Vein endothelial cell (primary cell): ENCODE measurements at places on chromosomes 3 and 15. TPM values are rescaled to one million over a fixed set of nuclear protein-coding genes. Genes with fewer than 3 reads are reported as not detected.

The BCL2A1 gene
- 1.4 TPM in 1 of 2 replicates, not detected in the other for total RNA-seq

The TM4SF4 gene
- total RNA-seq, result not detected in 2 replicates

The SUSD5 gene
- total RNA-seq, result 3.9 and 4.3 TPM in 2 replicates

The CAPN3 gene
- total RNA-seq, result 0.33 and 0.96 TPM in 2 replicates
